ENCODE measurements at places on chromosomes 12 and 14. TPM values are rescaled to one million over a fixed set of nuclear protein-coding genes. Genes with fewer than 3 reads are reported as not detected.

- ATAC-seq, result no peak
Observed at GRCh38 chr12:92673756-92674155, 29.0 kb upstream of the PLEKHG7 start.

DNA sequence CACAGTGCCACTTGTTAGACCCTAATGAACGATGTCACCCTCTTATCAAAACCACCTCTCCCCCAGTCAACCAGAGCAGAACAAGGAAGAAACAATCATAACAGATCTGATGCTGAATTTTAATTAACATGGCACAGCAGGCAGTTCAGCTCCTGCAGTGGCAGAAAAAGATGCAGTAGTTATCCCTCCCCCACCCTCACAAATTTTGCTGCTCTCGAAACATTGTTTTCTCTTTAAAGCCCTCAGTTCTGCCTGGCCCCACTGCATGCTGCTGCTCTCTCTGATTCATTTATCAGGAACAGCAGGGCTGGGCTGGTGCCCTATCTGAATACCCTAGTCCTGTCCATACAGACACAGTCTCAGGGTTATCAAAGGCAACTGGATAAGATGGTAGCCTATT, 12.2 kb downstream of the CCDC175 start:
- ATAC-seq, result no peak

CMTM5 gene
- not detected for total RNA-seq

PUS7L gene
- 18.6 TPM for total RNA-seq

- no peak for ATAC-seq
Observed at GRCh38 chr14:67736771-67737170, 35.1 kb downstream of the RDH12 start.

- ATAC-seq, result no peak
Observed at GRCh38 chr14:90757452-90757851, 58.8 kb downstream of the TTC7B start.

DNA sequence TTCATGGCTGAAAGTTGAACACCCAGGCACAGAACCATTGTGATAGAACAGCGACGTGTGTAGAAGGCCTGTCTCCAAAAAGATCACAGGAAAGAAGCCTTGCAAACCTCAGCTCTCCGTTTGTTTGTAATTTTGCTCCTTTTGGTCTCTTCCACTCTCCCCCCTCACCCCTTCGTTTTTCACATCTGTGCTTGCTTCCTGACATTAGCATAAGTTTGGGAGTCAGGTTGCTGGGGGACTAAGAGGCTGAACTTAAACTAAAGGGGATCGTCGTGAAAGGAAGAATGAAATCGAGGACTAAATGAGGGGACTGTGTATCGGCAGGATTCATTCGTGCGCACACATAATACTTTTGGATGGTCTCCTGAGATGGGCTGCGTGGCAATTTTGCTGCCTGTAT, 200.6 kb downstream of the BCAT1 start:
- ATAC-seq, result no peak

DNA sequence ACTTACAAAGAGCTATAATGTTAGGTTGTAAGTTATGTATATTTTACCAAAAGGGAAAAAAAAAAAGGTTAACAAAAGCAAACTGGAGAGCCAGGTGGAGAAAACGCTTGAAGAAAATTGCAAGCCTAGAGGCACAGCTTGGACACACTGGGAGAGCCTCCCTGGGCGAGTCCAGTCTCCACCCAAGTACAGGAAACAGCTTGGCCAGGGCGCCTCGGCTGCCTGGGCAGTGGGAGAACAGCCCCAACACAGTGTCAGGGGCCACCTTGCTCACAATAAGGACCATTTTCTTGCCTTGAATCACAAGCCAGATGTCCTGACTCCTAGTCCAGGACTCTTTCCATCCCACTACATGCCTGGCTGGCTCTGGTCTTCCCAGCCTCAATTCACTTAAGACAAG, 33.3 kb downstream of the TTC7B start:
- no peak for ATAC-seq

BICD1 gene
- total RNA-seq, result 15.7 TPM

ACOT6 gene
- not detected for total RNA-seq

DNA sequence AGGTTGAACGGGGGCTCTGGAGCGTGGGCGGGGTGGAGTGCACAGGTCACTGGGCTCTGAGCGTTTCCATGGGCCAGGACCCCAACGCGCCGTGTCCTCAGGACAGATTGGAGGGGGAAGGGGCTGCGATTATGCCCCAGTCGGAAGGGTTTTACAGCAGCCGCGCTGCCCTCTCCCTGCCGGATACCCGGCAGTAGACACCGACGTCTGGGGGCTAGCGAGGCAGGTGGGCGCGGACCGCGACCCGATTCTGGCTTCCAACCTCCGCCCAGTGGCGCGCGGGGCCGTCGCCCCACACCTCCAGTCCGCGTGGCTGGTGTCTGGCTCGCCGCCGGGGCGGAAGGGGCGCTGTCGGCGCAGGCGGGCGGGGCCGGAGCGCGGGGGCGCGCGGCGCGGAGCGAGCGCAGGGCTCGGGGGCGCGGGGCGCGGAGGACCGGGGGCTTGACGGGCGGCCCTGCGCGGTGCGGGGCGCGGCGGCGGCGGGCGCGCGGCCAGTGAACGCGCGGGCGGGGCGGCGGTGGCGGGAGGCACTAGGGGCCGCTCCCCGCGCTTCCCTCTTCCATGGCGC, 2.4 kb upstream of the KIF26A start:
- no peak for ATAC-seq

SDSL gene
- 0.69 TPM for total RNA-seq

DNA sequence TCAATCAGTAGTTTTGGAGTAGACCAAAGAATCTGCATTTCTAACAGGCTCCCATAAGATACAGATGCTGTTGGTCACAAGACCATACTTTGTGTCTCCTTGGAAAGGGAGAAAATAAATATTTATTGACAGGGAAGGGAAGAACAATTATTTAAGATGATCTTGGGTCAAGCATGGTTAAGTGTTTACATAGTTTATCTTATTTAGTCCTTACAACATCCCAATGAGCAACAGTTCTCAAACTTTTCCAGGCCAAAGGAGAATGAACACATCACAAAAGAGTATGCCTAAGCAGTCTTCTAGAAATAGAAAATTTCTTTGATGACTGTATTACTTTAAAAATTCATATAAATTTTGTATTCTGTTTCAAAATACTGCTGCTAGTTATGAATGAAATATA, 8.8 kb downstream of the LPCAT3 start:
- ATAC-seq, result no peak

GRCh38 chr12:80460972-80461371, 16.9 kb downstream of the PTPRQ start:
- no peak for ATAC-seq

OLR1 gene
- total RNA-seq, result not detected
